HuH-7.5 (cell line): ENCODE measurements at places on chromosomes 2 and 18.
A peak's percentile ranks its signal among the peaks of the same experiment; 100 is the strongest.

GRCh38 chr2:47073217-47073616 lies 81.9 kb downstream of the STPG4 start:
- DNase-seq: no peak

DNA sequence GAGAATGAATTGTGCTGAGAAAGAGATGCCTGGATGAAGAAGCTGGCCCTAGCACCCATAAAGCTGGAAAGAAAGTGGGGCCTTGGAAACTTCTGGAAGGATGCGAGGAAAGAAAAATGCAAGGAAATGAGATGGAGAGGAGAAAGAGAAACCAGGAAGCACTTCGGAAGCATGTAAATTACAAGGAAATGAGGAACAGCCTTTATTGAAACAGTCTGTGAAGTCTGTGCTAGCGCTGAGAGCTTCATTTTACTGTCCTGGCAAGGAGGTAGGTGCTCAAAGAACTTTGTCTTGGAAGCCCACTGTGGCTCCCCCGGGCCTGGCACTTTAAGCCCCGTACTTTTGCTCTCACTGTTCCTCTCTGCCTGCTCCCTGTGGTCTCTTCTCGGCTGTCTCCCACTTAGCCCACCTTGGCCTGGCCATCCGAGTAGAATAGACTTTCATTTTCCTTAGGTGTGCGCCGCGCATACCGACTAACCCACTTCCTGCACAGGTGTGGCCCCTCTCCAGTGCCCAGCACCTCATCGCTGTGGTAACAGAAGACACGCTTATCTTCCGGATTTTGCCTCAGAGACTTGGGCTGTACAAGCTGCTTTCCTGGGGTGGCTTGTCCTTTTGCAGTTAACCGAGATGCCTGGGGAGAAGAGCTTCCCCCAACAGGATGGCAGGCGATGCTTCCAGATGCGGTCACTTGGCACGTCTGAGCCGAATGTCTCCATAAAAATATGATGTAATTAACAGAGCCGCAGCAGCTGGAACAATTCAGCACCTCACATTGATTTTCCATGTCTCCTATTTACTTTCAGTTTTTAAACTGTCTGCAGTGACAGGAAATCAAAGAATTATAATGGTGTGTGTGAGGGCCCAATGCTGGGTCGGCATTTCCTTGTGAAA lies 199.6 kb downstream of the HRH4 start:
- DNase-seq: no peak

DNA sequence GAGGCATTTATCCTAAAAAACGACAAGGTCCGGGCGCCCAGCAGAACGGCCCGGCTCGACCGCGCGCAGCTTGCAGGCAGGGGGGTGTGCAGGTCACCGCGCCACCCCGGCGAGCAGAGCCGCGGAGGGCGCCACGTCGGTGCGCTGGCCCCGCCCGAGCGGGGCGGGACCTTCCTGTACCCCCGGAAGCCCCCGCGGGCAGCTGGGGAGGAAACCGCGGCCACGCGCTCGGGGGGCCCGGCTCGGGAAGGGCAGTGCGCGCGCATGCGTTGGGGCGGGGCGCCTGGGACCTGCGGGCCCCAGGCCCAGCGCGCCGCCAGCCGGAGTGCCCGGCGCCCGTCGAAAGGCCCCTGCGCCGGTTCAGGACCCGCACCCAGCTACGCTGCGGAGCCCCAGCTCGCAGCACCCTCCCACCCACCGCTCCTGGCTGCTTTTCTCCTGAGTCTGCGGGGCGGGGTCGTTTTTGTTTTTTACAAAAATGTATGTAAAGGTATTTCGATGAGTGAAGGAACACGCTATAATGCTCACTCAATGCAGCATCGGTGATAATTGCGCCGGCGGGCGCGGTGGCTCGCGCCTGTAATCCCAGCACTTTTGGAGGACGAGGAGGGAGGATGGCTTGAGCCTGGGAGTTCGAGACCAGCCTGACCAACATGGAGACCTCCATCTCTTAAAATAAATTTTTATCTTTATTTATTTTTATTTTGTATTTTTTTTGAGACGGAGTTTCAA lies 47.7 kb upstream of the POMC start:
- no peak for DNase-seq

- DNase-seq: no peak
These were observed 209.9 kb downstream of the TFCP2L1 start for GRCh38 chr2:121075006-121075551.

- no peak for DNase-seq
These were observed 69.3 kb downstream of the NRP2 start for GRCh38 chr2:205751569-205752031.

DNA sequence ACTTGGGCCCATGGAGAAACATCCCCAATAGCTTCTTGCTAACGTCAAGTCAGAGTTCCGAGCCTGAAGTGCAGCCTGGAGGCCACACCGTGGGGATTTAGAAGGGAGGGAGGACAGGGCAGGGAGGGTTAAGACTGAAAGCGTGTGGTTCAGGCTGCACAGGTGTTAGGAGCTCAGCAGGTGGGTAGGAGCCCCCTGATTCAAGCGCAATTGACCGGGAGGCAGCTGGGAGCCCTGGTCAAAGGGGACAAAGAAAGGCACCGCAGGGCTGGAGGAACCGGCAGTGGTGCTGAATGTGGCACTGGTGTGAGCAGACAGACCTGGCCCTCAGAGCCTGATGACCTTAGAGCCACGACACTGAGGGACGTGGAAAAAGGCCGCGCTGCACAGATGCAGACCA lies 149.6 kb downstream of the TMEM18 start:
- DNase-seq: no peak

DNA sequence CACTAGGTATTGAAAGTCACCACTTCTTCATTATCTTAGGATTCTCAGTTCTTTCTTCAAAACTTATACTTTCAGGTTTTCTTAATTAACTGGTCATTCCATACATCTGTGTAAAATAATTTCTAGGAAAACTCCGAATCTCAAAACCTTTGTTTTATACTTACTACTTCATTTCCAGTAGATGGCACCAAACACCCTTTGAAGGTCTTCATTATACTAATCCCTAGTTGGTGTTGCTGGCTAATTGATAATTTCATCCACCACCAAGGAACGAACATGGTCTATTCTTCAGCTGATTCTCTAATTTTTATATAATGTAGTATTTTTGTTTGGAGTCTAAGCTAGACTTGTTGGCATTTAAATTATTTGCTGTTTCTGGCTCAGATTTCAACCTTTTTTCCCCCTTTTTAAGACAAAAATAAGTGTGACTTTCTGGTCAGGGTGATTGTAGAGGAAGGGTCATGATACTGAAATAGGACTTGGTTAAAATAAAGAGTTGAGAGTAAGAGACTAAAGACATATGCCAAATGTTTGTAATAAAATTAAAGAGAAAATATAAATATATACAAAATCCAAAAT lies 2.8 kb upstream of the MXD1 start:
- DNase-seq: peak; percentile 28

- DNase-seq: no peak
These were observed 87.4 kb downstream of the ZNF385B start for GRCh38 chr2:179773986-179774385.

DNA sequence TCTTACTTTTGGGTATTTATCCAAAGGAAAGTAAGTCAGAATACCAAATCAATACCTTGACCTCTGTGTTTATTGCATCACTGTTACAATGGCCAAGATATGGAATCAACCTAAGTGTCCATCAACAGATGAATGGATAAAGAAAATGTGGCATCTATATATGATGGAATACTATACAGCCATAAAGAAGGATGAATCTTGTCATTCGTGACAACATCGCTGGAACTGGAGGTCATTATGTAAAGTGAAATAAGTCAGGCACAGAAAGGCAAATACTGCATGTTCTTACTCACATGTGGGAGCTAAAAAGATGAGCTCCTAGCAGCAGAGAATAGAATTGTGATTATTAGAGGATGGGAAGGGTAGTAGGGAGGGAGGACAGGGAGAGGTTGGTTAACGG lies 34.6 kb downstream of the LCT start:
- no peak for DNase-seq

- DNase-seq: no peak
These were observed 581 bp downstream of the CAPN14 start for GRCh38 chr2:31216734-31217133.

DNA sequence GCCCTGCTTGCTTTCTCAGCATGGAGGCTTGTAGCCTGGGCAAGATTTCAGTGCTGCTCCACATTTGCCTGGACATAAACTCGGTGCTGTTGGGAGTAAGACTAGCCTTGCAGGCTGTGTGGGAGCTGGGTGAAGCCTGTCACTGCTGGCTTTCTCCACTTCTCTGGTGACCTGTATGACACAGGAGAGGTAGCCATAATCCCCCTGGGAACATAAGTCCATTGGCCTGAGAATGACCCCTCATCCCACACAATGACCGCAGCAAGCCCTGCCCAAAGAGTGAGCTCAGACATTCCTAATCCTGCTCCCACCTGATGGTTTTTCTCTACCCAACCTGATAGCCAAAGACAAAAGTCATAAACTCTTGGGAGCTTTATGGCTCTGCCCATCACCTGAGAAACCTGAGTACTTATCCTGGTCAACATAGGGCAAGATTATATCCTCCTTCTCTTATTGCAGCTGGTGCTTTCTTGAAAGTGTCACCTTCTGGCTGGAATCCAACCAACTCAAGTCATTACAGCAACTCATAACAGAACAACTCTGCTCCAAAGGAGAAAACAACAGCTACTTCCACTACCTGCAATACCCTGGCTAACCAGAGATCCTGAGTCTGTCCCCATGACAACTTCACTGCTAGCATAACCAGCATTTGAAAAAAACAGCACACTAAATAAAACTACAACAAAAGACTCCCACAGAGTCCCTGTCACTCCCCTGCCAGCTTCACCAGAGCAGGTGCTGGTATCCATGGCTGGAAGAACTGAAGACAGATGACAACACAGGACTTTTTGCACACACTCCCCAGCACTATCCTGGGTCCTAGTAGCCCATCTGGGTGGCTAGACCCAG lies 834.4 kb upstream of the DDX18 start:
- no peak for DNase-seq

DNA sequence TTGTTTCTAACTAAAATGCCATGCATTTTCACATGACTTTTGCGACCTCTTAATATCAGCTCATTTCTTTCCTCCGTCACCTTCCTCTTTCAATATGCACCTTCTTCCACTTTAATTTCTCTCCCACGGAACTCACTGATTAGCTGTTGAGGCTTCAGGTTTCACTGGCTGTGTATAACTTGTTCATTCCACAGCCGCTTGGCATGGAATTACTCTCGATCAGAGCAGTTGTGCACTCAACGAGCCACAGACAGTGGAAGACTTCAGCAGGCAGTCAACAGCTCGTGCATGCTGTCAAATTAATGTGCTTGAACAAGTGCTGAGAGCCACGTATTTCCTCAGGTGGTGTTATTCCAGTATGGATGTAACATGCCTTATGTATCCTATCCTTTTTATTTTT lies 491.2 kb upstream of the DDX18 start:
- DNase-seq: no peak

DNA sequence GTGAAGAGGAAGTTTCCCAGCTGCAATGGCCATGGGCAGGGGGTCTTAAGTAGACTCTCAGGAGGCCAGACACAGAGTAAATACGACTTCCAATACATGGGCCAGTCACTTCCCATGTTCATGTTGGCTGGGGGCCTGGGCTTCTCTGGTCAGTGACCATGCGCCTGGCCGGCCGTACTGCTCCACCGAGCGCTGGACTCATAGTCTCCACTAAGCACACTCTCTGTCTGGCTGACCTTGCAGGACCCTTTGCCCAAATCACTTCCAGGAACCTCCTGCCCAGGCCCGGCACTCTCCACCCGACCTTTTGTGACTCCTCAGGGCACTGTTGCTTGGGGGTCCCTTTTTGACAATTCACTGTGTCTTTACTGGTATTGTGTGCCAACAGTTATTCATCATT lies 69.3 kb downstream of the SOWAHC start:
- DNase-seq: no peak

DNA sequence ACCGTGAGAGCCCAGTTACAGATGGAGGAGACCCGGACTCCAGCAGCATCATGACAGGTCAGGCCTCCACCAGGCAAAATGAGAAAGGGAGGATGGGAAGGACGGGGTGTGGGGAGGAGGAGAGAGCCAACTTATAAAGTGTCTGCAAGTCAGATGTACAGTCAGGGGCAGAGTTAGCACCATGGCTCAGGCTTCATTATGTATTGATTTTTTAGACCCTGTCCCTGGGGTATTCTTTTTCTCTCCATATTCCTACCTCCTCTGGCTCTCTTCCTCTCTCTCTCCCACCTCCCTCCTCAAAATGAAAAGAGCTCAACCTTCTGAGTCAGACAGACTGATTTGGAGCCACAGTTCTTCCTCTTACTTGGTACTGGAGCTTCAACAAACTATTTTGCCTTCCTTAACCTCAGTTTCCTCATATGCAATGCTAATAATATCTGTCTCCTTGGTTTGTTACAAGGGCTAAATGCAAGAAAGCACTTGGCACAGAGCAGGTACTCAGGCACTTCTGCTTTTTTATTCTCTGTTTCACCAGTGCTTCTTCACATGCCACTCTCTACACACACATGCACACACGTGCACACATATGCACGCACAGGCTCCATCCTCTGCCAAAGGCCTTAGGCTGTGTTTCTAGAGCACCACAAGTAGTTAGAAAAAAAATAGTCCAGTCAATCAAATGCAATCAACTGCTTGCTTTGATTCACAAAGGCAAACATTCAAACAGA lies 92.3 kb upstream of the PKDCC start:
- DNase-seq: no peak

- no peak for DNase-seq
These were observed 47.8 kb upstream of the NABP1 start for GRCh38 chr2:191629976-191630712.

GRCh38 chr2:183011743-183012142 lies 26.5 kb downstream of the NCKAP1 start:
- DNase-seq: no peak

DNA sequence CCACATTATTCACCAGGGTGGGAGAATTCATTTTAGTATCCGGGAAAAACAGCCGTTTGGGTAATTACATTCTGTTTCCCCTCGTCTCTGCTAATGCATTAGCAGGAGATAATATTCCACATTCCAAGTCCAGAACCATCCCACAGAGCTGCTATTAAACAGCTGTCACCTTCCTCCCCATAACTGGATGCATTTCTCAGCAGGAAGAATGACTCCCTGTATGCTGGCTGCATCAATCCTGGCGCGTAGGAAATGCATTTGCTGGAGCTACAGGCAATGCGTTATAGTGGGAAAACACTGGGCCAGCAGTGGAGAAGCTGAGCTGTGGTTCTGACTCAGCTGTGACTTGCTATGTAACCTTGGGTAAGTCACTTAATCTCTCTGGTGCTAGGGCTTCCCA lies 246.0 kb downstream of the CLIP4 start:
- no peak for DNase-seq

- no peak for DNase-seq
These were observed 531.4 kb downstream of the TMEM182 start for GRCh38 chr2:103293067-103293741.

DNA sequence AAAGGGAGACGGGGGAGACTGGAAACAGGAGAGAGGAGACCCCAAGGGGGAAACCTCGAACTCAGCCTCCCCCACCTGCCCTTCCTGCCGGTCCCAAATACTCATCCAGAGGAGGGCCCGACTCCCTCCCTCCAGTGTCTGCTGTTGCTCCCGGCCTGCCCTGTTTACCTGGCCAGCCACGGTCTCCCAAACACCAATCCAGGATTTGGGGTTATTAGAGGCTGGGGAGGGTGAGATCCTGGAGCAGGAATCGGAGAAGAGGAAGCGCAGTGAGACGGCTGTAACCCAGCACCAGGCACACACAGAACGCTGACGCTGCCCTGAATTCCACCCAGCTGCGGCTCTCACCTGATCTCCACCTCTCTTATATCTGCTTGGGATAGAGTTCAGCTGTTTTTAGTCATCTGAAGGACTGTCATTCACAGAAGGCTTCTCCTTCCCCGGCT lies 213.0 kb downstream of the TNS1 start:
- no peak for DNase-seq
